ENCODE measurements at places on chromosomes 1 and 21.

GRCh38 chr1:14677292-14677971 is 78.9 kb downstream of the KAZN start:
- no peak for DNase-seq

DNA sequence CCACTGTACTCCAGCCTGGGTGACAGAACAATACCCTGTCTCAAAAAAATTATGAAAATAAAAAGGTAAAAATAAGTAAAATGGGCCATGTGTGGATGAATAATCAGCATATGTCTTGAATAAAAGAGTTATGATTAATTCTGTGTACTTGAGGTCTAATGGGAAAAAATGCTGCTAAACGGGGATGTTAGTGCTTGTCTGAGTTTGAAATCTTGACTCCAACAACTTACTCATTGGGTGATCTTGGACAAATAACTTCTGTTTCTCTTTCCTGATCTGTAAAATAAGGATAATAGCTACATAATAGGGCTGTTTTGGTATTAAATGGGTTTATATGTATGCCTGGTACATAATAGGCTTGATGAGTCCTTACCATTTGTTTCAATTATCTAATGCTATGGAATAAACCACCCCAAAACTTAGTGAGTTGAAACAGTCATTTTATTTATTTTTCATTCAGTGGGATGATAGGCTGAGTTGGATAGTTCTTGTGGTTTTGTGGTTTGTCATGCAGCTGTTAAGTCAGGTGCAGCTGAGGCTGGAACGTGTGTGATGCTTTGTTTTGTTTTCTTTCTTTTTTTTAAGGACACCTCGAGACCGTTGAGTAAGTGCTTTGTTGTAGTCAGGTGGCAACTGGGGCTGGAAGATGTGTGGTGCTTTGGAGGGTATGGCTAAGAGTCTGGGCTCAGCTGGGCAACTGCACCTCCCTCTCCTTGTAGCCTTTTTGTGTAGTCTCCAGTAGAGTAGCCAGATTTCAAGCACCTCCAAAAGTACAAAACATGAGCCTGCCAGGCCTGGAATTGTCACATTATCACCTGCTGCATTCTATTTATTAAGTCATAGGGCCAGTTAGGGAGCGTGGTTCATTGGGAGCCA is 4.9 kb downstream of the MDM4 start:
- no peak for DNase-seq

DNA sequence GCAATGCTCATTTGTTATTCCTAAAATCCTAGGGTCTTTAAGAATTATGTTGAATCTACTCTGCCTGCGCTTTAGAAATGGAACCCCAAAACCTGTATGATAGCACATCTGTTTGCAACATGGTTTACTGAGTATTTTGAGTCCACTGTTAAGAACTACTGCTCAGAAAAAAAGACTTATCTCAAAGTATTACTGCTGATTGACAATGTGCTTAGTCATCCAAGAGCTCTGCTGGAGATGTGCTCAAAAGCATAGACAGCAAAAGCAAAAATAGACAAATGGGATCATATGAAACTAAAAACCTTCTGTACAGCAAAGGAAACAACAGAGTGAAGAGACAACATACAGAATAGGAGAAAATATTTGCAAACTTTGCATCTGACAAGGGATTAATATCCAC is 107.0 kb downstream of the CTH start:
- DNase-seq, result no peak

DNA sequence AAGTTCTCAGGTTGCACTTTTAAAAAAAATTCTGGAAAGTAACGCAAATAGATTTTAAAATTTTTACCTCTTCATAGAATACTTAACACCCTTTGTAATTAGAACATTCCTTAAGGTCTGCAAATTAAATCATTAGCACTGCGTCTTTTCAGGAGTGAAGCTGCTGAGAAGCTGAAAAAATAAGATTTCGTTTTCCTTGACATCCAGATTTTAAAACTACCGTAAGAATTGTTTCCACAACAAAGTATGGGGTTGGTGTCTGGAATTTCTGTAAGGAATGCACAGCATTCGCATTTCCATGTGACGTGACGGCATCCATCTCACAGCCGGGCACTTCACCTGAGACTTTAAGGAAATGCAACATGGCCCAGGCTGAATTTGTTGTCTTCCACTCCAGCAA is 76.3 kb upstream of the COX20 start:
- no peak for DNase-seq

DNA sequence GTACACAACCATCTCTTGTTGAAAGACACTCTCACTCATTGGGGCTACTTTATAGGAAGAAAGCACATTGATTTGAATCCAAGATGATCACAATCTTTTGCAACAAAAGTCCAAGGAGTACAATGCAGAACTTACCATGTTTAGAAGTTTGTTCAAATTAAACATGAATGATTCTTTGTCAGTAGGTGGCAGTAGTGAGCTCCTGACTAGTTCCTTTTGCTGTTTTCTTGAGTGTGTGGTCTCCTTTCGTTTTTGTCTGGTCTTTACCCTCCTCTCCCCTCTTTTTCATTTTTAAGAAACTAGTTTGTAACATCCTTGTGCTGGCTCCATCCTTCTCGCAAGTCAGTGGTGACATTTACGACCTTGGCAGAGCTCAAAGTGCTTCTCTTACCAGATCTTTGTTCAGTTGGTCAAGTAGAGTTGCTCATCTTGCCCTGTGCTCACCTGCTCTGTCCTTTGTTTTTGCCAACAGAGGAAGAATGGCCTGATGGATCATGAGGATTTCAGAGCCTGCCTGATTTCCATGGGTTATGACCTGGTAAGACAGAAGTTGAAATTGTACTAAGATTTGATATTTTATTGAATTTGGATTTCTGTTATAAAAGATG is 35.7 kb upstream of the MTR start:
- DNase-seq, result no peak

DNA sequence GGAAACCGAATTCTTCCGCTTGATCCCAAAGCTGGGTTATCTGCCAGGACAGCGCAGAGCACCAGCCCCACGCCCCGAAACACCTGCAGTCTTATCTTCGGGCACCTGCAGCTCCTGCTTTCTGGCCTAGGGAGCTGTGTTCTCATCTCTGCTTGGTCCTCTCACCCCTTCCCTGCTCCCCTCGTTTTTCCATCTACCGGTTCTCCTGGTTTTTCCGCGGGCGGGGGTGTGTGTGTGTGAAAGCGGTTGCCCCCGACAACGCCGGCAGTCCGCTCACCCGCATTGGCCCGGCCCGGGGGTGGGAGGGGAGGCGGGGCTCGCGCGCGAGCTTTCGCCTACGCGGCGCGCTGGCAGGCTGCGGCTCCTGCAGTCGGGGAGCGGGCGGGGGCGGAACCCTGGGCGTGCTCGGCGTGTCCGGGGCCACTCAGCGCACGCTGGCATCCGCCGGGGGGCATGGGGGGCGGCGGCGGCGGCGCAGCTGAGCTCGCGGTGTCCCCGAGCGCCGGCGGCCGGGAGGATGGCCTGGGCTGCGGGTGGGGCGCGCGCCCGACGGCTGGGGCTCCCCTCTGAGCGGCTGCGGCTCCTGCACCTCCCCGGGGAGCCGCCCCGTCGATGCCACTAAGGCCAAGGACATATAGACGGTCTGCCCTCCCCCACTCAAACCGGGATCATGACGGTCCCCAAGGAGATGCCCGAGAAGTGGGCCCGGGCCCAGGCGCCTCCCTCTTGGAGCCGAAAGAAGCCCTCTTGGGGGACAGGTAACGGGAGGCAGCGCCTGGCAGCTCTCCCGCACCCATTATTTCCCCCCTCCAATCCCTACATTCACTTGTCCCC is 3.2 kb downstream of the ATP8B2 start:
- DNase-seq, result no peak

DNA sequence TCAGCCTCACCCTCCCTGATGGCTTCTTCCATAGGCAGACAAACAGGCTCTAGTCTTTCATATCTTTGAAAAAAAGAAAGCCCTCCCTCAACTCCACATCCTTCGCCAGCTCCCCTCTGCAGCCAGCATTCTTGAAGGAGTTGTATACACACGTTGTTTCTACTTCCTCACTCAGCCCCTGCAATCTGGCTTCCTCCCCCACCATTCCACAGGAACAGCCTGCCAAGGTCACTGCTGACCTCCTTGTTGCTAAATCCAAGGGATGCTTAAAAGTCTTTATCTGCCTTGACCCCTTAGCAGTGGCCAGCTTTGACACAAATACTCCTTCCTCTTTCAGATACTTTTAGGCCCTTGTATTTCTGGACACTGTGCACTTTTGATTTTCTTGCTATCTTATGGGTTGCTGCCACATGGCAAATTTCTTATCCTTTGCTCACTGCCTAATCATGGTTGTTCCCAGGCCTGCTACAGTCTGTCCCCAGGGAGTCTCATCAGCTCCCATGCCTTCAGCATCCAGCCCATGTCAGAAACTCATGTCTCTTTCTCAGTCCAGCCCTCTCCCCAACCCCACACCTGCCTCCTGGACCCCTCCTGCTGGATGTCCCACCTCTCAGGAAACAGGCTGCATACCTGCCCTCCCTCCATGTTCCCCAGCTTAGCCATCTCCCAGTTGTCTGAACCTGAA is 8.3 kb downstream of the FAM229A start:
- DNase-seq, result no peak

- DNase-seq, result no peak
Measured at GRCh38 chr1:240577095-240577494, 34.9 kb downstream of the GREM2 start.

GRCh38 chr1:220616836-220617235 is 73.3 kb upstream of the C1orf115 start:
- DNase-seq, result no peak

GRCh38 chr1:147757015-147757990 is 3.1 kb downstream of the GJA5 start:
- no peak for DNase-seq
